NK-92 treated with Interleukin-12 subunit alpha and Interleukin-12 subunit beta, amount 100 ng/mL, for 24 hours (cell line): ENCODE measurements at places on chromosomes 4 and X.

DNA sequence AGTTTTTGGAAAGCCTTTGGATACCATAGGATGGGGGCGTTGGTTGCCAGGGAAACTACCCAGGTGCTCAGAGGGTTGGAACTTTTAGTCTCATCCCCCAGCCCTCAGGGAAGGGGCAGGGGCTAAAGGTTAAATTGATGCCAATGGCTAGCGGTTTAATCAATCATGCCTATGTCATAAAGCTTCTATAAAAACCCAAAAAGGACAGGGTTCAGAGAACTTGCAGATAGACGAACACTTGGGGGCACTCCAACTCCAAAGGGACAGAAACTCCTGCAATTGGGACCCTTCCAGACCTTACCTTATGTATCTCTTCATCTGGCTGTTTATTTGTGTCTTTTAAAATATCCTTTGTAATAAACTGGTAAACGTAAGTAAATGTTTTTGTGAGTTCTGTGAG lies 30.0 kb upstream of the GPR173 start:
- no peak for DNase-seq

GRCh38 chr4:67522230-67522629 lies 23.1 kb downstream of the CENPC start:
- DNase-seq, result no peak

DNA sequence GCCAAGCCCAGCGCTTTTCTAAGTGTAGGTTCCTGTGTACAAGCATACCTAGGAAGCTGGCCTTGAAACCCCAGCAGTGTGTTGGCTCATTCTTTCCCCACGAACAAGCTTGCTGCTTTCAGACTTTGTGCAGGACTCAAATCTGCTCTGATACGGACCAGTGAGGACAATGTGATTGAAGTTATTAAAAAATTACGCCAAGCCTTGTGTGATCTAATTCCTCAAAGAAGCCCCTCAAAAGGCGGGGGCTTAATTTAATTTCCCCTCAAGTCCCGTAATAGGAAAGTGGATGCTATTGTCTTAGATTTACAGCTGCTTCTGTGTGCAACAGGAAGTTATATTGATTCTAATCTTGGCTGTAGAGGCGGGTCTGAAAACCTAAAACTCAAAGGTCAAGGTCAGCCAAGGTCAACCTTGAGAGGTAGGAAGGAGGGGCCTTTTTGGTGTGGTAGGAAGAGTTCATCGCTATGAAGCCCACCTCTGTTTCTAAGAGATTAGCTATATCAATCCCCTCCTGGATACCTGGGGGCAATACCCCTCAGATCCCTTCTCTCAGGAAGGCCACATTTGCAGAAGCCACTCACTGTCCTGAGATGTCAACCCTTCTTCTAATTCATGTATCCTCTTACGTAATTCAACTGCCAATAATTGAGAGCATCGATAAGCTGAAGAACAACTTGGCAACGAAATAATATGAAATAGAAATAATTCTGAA lies 45.1 kb downstream of the TBC1D9 start:
- DNase-seq, result no peak

GRCh38 chr4:128859887-128860677 lies 50.6 kb downstream of the JADE1 start:
- DNase-seq, result no peak

DNA sequence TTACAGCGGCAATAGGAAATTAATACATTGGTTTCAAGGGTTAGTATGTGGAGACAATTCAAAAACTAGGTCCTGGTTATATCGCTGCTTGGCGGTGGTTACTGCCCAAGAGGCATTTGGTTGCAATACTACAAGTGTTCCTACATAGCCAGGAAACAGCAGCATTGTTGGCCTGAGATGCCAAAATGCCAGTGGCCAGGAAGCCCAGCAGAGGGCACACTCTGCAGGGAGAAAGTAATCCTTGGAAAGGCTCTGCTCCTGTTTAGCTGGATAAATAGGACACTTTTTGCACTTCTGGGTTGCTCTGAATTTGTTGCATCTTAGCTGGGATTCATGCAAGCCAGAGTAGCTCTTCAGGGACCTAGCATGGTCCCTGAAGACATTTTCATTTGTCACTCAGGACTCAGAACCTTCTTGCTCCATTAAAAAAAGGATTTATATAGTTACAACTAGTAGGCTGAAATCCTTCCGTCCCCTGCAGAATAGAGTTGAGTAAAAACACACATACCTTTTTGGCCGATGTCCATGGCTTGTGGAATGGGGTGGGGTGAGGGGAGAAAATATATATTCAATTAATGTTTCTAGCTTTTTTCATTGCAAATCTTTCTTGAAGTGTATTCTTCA lies 8.1 kb upstream of the GPR119 start:
- DNase-seq, result no peak

DNA sequence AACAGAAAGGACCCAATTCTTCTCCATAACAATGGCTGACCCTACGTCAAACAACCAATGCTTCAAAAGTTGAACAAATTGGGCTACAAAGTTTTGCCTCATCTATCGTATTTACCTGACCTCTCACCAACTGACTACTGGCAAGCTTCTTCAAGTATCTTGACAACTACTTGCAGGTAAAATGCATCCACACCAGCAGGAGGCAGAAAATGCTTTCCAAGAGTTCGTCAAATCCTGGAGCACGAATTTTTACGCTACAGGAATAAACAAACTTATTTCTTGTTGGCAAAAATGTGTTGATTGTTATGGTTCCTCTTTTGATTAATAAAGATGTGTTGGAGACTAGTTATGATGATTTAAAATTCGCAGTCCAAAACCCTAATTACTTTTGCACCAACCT lies 6.7 kb upstream of the GAB1 start:
- DNase-seq, result no peak

DNA sequence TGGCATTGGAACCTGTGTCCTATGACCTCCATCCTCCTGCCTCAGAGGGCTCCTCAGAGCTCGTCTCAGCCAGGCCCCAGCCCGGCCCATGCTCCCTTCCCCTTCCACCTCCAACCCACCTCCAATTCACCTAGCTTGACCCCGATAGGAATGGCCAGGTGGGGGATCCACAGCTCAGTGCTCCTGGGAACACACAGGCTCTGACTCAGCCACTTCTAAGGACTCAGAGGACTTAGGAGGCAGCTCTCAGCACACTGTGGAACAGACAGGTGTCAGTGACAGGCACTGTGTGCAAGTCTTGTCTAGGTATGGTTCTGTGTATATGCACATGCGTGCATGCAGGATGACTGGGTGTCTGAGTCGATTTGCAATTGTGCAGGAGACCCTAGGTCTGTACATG lies 44.8 kb downstream of the PJA1 start:
- no peak for DNase-seq

DNA sequence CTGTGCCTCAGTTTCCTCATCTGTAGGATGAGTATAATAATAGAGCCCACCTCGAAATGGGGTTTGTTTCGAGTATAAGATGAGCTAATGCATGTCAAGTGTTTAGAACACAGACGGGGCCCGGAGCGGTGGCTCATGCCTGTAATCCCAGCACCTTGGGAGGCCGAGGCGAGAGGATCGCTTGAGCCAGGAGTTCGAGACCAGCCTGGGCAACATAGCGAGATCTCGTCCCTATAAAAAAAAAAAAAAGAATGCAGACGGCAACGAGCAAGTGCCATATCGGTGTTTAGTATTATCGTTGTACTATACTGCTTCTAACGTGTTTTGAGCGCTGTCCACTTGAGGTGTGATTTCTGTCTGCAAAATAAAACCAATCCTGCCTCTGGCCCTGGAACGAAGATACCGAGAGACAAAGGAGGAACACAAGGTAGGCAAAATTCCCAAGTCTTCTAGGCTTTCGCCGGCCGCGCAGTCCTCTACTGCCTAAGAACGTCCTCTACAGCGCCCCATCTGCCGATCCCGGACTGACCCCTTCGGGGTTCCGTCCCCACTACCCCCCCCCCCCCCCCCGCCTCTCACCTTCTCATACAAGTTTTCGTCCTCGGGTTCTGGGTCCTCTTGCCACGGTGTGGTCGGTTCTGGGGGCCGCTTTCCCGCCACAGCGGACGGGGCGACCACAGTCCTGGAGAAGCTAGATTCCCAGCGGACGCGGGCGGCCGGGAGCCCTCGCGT lies 442 bp downstream of the NDUFB11 start:
- peak; percentile 17 for DNase-seq

DNA sequence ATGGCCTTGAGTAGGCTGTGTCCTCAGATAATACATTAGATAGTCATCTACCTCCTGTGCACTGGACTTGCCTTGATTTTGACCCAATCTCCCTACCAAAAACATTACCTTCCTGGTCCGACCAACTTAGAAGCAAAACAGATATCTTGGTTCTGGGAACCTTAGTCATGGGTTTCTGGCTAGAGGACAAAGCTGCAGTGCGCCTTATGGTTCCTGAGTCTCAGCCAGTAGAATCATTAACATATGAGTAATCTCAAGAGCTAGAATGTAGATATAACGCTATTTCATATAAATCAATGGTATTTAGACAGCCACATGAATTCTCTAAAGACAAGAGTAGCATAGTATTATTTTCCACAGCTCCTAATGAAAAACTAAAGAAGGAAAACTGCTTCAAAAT lies 83.1 kb downstream of the GRIA3 start:
- no peak for DNase-seq
